ENCODE measurements at places on chromosomes 2 and 18.

DNA sequence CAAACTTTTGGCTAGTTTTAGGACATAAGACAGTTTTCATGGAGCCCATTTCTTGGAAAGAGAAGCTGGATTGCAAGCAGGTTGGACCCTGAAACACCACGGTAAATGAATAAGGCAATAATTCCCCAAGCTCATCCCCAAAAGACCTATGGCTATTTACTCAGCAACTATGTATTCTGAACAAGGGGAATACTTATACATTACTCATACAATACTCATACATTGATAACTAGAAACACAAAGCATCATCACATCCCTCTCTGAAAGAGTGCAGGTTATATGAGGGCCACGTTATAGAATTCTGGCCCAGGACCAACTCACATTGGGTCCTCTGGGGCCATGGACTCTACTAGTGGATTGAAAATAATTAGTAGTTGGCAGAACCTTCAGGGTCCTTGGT lies 154.8 kb downstream of the TMX3 start:
- no peak for DNase-seq

GRCh38 chr18:79870301-79871025 lies 72.7 kb downstream of the KCNG2 start:
- DNase-seq, result no peak

GRCh38 chr2:181073896-181074295 lies 93.5 kb downstream of the UBE2E3 start:
- DNase-seq, result no peak

GRCh38 chr2:6972067-6972710 lies 55.0 kb downstream of the RNF144A start:
- DNase-seq, result no peak

DNA sequence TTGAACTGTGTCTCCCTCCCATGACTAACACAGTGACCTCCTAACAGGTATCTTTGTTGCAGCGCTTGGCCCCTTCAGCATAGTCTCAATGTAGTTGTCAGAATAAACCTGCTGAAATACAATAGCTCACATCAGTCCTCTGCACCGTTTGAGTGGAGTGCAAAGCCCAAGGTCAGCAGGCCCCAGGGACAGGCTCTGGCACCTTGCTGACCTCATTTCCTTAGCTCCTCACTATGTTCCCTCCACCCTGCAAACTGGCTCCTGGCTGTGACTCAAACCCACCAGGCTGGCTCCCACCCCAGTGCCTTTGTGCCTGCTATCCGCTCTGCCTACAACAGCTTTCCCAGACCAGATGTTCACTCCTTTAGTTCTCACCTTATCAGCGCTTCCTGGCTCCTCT lies 146.7 kb downstream of the LRATD1 start:
- no peak for DNase-seq

DNA sequence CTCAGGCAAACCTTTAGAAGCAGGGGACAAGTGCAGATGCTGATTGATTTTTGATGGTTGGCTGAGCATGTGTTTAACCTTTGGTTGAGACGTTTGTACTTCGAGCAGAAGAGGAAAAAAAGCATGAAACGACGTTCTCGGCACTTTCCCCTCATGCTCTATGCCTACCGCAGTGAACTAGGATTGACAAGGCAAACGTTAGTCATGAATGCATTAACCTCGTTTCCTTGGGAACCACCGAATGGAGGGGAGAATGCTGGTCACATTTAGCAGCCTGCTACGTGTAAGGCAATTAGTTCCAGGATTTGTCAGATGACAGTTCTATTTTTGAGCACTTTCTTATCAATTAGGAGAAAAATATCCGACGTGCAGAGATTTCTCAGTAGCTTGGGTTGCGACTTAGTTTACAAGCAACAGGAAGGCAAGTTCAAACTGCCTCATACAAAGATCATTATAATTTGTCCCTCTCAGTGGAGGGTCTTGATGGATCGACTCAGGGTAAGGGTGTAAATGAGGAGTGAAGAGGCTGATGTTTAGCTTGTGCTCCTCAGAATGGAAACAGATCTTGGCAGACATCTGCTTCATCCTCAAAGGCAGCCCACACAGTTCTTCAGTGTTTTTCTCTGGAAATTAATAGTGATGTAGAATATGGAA lies 47.4 kb upstream of the GPR45 start:
- DNase-seq, result no peak

DNA sequence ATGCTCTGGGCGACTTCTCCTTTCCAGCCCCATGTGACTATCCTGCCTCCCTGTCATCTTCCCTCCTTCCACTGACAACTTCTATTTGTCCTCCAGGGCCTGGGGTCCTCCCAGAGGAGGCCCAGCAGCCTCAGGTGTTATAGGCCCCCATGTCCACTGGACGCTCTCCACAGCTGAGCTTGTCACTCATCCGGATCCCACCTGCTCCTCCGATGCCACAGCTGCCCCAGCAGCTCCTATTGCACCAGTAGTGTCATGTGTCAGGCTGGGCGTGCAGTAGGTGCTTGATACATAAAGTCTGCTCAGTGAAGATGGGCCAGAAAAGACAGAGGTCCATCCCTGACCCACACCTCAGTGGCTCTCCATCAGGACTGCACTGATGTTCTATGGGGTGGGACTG lies 305.7 kb upstream of the MYT1L start:
- no peak for DNase-seq

DNA sequence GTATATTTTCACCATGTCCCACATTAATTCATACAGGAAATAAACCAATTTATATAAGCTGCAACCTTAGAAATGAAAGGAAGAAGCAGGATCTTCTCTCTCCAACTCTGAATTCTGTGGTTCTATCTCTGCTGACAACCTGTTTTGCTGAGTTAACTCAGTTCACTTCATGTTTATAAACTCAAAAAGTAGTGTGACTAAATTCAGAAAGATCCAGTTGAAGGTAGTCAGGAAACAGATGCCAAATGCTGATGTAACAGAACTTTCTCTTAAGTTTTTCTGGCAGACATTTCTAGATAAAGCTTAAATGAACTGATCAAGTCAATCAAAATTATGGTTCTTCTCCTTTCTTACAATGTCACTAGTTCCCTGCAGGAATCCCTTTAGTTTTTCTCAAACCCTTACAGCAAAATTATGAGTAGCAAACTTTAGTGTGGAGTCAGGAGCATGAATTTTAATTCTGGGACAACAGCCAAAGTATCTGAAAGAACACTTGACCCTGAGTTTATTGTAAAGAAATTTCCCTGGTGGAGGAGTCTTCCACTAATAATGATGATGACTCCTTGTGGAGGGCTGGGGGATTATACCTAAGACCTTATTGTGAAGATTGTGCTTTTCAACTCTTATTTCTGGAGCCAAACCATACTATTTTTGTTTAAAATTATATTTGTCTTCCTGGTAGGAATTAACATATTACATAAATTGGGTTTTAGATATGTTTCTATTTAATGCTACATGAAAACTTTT lies 216.9 kb downstream of the MYO3B start:
- no peak for DNase-seq

GRCh38 chr2:102718387-102719316 lies 43.2 kb upstream of the TMEM182 start:
- DNase-seq, result no peak

DNA sequence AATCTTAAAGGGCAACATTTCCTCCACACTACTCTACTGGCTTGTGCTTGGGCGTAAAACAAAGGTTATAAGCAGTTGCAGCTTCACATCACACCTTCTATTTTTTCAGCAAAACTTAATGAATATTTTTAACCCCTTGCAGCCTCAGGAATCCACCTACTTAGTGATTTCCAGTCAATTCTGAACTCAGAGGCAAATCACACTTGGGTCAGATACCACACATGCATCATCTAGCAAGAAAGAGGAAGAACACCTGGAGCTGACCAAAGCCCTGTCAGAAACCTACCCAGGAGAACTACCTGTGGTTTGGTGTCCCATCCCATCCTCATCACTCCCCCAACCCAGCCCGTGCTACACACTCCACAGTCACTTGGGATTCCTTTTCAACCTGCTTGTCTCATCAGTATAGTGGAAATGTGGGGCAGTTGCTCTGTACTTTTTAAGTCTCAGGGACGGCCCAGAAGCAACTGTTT lies 25.5 kb downstream of the PIAS2 start:
- no peak for DNase-seq

- no peak for DNase-seq
Measured at GRCh38 chr2:24047703-24048033, 477 bp upstream of the WDCP start.

GRCh38 chr2:165746501-165746900 lies 47.5 kb downstream of the GALNT3 start:
- DNase-seq, result no peak

DNA sequence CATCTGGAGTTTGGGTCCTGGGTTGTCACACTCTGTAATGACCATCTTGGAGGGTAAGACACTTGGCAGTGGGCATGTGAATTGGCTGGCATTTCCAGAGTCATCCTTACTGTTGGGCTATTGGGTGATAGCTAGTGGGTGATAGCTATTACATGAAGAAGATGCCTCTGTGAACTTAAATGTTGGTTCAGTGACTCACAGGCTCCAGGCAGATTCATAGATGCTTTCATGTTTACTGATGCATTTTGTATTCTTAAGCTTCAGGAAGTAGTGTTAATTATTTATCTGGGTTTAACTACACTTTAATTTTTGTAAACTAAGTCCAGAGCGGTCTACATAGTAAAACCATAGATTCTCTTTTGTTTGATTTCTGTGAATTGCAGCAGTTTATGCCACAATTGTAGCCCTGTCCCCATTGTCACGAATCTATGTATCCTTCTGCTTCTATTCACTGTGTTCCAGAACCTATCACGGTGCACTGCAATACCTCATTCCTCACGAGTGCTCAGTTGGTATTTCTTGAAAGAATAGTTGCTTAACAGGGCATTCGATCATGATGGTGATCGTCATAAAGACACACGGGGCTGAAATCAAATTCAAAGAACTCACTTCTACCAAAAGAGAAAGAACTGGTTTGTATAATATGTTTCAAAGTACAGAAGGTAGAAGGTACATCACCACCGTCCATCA lies 79.7 kb downstream of the GBX2 start:
- DNase-seq, result no peak

GRCh38 chr2:103921161-103921560 lies 932.8 kb upstream of the POU3F3 start:
- no peak for DNase-seq

DNA sequence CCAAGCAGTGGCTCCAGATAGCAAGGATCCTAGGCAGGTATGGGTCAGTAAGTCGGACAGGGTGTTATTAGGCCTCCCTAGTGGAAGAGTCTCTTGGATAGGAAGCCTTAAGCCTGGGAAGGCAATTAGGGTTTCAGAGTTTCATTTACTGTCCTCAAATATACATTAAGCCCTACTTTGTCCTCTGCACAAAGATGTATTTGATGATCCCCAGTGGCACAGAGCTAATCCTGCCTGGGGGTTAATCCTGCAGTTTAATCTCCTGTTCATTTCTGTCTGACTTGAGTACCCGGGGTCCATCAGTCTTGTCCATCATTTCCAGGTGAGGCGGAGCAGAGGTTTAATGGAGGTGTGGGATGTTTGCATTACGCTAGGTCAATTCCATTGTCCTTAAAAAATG lies 62.0 kb downstream of the MTCL1 start:
- DNase-seq, result no peak

All from activated naive CD4-positive, alpha-beta T cell treated with Interleukin-2 at 50 U/mL for 16 hours (primary cell).